ENCODE measurements at places on chromosomes 2 and 18.

- DNase-seq: no peak
These were observed 29.4 kb downstream of the KANSL3 start for GRCh38 chr2:96608469-96609455.

GRCh38 chr18:27750014-27750413, 426.9 kb downstream of the CDH2 start:
- no peak for DNase-seq

GRCh38 chr2:168203762-168204693, 43.4 kb downstream of the STK39 start:
- no peak for DNase-seq

DNA sequence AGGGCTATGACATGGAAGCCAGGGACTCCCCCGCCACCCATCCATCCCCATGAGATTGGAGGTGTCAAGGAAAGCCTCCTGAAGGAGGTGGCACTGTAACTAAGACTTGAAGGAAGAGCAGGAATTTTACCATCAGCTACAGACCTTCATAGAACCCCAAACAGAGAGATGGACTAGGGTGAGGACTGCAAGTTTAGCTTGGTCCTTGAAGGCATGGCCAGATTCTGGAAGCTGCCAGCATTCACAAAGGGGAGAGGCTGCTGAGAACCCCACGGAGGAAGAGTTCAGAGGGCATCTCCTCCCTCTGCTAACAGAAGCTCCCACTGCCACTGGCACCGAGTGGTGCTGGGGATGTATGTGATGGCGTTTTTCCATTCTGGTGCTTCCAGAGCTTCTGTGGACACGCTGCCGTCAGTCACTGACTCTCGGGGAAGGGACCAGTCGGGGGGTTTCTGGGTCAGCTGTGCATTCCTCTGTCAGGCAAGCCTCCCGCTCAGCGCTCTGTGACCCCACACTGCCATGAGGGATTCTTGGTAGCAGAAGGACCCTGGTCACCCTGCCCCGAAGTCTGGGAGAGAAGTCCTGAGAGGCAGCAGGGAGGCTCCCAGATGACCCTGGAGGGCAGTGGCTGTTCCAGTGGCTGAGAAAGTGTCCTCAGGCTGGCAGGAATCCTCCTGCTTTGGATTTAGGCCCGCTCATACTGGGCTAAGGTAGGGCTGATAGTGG, 18.1 kb downstream of the TMEM185B start:
- no peak for DNase-seq

- no peak for DNase-seq
These were observed 11.6 kb upstream of the RBFA start for GRCh38 chr18:80022613-80023012.

GRCh38 chr2:172358691-172359556, 68.5 kb upstream of the ITGA6 start:
- DNase-seq: no peak

DNA sequence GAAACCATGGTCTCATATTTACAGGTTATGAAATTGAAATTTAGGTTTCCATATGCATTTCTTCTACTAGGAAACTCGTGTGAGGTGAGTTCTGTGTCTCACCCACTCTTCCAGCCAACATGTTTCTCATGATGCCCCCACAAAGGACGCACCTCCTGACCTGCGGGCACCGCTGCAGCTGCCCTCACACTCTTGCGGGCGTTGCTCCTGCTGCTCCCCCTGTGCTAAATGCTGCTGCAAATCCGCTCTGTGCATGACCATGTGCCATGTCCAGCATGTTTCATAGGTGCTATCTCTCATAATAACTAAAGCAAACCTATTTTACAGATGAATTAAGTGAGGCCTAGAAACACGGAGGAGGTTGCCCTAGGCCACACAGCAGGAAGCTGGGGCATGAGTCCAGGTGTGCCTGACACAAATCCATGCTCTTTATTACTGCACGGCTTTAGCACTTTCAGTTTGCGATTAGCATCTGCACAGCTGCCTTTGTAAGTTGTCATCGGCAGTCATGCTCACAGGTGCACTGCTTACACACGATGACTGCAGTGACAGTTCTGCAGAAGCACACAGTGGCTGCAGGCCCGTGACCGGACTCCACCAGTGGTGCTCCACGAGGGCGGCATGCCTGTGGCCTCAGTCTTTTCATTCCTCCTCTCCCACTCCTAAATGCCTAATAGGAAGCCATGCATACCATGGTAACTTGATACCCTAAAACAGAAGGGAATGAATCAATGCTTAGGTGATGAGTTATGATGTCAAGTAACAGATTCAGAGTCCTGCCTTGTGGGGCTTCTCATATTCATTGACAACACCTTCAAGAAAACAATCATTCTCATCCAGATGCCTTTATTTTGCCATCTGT, 14.9 kb upstream of the GALR1 start:
- no peak for DNase-seq

- DNase-seq: no peak
These were observed 69.8 kb upstream of the ACVR1C start for GRCh38 chr2:157698430-157698829.

DNA sequence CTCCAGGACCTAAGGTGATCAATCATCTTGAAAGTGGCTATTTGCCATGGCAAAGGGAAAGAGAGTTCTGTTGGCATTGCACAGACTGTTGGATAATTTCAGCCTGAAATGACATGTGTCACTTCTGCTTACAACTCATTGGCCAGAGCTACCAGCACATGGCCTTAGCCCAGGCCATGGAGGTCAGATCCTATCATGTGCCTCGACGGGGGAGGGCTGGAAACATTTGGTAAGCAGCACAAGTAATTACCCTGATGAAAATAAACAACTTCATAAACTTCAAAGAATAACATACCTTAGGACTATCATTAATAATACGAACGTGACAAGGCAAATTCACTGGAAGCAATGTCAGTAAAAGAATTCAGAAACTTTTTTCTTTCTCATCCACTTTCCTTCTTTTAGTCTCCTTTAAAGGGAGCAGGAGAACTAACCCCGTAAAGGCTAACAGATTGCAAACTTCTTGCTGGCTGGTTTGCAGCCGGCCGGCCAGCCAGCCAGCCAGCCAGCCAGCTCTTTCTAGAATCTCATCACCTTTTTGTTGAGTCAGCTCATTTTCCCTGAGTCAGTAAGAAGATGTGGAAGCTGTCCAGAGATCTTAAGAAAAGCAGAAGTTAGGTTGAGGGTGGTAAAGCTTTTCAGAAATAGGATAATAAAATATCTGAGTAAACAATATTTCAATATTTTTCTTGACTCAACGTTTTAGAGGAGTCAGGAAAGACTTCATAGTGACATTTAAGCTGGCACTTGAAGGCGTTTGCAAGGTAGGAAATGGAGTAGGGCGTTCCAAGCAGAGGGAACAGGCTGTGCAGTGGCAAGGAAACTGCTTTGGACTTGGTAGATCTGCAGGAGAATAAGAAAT, 31.9 kb downstream of the CNRIP1 start:
- no peak for DNase-seq

DNA sequence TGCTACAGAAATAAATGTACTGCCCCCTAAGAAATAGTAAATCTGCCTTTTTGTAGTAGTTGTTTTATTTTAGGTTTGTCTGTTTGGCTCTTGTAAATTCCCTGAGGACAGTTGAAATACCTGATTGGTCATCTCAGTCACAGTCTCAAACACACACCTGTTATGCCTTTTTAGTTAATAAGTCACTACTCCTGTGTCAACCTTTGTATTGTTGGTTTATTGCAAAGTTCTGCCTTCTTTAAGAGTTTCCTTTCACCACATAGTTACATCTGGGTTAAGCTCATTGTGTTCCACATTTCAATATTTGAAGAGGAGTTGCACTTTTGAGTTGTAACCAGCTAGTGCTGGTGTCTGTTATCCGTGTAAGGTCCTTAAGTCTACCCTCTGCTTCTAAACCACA, 198.7 kb downstream of the CCDC85A start:
- no peak for DNase-seq

GRCh38 chr2:235168174-235168979, 216.6 kb downstream of the SH3BP4 start:
- no peak for DNase-seq

- DNase-seq: no peak
These were observed 326.8 kb downstream of the DYSF start for GRCh38 chr2:71780162-71780561.

DNA sequence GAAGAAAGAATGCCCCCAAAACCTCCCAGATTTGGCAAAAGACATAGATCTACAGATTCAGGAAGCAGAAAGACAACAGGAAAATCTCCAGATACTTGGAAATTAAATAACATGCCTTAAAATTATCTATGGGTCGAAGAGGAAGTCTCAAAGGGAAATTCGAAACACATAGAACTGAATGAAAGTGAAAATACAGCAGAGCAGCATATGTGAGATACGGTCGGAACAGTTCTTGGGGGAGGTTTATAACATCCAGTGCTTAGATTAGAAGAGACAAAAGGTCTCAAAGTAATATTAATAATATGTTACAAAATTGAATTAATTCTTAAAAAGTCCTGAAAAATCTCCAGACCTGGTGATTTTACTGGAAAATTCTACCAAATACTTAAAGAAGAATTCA, 14.3 kb downstream of the KCNG2 start:
- no peak for DNase-seq

GRCh38 chr18:77001041-77001440, 131.5 kb downstream of the MBP start:
- no peak for DNase-seq

DNA sequence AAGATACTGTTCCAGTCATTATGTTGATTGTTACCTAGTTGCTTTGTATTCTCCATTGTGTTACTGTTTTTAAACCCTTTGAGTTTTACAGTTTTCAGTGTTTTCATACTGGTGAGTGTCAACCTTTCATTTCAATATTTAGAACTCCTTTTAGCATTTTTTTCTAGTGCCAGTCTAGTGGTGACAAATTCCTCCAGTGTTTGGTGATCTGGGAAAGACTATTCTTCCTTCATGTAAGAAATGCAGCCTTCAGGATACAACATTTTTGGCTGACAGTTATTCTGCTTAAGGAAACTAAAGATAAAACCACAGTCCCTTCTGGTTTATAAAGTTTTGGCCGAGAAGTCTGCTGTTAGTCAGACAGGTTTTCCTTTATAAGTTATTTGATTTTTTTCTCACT, 143.8 kb downstream of the ETAA1 start:
- DNase-seq: no peak

DNA sequence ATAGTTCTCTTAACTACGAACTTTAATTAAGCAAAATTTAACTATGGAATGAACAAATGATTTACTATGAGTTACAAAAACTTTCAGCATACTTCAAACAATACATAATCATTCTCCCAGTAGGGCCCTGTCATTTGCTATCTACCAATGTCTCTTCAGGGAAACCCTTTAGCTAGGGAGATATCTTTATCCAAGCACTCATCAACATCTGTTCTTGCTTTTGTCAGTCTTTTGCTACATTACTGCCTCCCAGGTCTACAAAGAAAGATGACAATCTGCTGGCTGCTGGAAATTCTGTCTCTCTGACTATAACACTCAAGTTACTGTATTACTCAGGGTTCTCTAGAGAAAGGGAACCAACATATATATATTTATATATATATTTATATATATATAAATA, 1626.3 kb upstream of the CELF4 start:
- no peak for DNase-seq

- DNase-seq: no peak
These were observed 69.3 kb upstream of the BZW1 start for GRCh38 chr2:200742426-200742825.

GRCh38 chr2:146147448-146148012, 1627.6 kb upstream of the ZEB2 start:
- DNase-seq: no peak

GRCh38 chr2:69985688-69986087, 24.3 kb upstream of the ASPRV1 start:
- DNase-seq: no peak

DNA sequence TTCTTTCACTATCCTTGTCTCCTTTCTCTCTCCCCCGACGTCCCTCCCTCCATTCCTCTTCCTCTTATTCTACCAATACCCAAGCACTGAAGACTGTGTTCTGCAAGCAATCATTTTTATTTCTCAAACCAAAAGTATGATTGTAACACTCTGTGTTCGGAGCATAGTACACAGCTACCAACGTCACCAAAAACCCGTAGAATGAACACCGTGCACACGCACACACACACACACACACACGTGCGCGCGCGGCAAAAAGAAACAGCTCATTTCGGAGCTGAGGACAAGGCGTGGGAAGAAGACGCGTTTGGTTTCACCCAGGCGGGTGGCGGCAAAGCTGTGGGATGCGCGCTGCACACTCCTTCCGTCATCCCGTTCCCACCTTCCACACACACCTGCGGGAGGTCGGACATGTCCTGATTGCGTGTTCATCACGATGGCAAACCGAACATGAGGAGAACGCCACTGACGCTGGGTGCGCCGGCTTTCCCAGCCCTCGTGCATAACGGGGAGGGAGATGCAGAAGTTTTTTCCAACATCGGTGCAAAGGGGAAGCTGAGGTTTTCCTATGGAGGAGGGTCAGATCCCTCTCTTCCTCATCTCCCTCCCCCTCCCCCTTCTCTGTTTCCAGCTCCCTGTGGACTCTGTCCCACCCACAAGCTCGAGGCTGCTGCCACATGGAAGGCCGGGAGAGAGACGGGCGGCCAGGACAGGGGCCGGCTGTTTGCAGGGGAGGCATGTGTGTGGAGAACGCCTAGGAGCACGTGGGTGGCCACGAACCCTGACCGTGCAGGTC, 20.4 kb downstream of the MBP start:
- DNase-seq: no peak

GRCh38 chr18:46474487-46475389, 182.3 kb downstream of the LOXHD1 start:
- DNase-seq: no peak

DNA sequence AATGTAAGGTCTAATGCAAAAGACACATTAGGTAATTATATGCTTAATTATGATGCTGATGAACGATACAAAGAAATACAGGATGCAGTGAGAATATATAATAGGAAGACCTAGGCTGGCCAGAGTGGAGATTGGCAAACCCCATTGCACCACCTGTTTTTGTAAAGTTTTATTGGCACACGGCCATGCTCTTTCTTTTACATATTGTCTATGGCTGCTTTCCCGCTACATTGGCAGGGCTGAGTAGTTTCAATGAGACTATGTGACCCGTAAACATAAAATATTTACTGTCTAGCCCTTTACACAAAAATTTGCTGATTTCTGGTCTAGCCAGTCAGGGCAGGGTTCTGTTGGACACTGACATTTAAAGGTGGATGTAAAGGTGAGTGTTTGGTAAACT, 5.4 kb downstream of the SEC11C start:
- DNase-seq: no peak

- no peak for DNase-seq
These were observed 77.1 kb upstream of the TGFA start for GRCh38 chr2:70630761-70631160.
